SW 1271 (cell line): ENCODE measurements at places on chromosomes 5 and 9.

GRCh38 chr5:124289641-124290311 lies 456.7 kb downstream of the ZNF608 start:
- DNase-seq: no peak

GRCh38 chr5:36631154-36631553 lies 24.7 kb downstream of the SLC1A3 start:
- no peak for DNase-seq

- DNase-seq: no peak
These were observed 15.1 kb downstream of the SNCAIP start for GRCh38 chr5:122327110-122327509.

- DNase-seq: no peak
These were observed 44.8 kb upstream of the NUDT12 start for GRCh38 chr5:103607346-103607745.

DNA sequence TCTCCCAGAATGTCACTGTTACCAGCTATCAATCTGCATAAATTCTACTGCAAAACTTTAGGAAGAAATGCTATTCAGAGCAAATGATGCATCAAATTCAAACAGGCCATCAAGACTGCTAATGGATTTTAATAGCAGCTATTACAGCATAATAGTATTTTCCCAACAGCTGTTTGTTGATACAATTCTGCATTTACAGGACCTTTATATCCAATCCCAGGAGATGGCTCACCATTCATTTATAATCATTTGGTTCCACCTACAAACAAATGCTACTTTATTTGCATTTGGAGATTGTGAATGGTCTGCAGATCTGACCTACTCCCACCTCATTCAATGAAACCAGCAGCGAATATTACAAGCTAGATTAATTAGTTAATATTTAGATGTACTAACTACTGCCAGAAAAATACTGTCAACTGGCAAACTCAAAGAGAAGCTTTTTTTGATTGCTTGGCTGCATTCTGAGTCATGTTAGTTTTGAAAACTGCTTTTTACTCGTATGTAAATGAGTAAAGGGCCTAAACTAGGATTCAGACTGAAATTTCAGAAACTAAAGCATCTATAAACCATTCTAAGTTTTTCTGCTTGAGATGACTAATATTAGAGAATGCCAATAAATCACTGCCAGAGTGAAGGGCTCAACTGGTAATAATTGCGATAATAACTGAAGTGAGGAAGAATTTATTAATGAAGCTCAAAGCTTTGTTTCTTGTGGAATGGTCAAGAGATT lies 7.1 kb upstream of the PCA3 start:
- DNase-seq: no peak

DNA sequence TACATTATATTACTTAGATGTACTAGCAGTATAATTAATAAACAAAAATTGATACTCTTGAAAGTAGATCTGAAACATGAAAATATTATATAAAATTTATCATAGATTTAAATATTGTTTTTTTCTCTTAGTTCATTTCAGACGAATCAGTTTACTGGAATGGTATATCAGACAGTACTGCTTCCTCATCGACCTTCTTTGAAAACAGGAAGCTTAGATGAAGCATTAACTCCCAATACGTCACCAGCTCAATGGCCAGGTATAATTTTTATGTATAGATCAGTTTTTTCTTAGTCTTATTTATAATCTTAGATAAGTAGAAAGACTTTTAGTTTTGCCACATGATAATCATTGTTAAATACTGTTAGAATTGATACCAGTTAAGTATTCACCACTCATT lies 106.3 kb downstream of the DMXL1 start:
- no peak for DNase-seq

DNA sequence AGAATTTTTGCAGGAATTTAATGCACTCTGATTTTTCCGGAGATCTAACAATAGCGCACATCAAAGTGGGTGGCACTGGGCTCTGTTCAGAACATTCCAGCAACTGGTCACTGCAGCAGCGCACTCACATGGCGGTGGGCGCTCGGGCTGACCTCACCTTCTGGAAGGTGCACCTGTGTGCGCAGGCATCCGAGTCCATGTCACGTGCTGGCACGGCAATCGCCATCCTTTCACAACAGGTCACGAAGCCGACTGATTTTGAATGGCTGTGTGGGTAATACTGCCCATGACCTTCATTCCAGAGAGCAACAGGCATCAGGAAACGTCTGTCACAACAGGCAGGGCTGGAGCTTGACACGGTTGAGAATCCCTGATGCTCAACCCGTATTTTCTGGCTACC lies 18.7 kb upstream of the CLPTM1L start:
- DNase-seq: no peak

GRCh38 chr5:91742550-91742949 lies 359.4 kb upstream of the ARRDC3 start:
- DNase-seq: no peak

DNA sequence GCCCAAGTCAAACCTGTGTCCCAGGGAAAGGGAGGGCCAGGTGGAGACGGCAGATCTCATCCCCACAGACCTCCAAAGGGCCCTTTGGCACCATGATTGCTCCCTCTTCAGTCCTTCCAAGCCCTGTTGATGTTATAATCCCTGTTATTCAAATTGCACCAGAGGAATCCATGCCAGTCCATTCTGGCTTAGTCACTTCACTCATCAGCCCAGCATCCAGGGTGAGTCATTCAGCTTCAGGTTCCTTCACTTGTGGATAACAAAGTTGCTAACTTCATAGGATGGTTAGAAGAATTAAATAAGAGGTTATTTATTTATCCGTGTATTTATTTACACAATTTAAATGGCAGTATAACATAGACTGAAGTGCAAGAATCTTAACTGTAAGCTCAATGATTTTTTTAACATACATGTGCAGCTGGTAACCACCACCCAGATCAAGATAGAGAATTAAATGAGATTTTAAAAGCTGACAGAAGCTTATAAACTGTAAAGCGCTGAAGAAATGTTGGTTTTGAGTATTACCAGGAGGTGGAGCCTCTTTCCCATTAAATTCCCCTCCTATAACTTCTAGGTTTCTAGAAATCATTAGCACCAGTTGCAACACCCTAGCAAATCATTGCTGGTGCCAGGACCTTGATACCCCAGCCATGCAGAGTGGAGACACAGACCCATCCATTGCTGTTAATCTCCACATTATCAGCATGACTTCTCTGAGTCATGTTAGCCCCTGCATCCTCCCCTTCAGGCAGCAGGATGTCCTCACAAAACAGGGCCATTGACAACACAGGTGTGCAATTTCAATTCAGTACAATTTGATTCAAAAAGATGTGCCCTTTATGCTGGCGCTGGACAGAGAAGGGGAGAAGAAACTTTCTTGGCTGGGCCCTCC lies 77.4 kb downstream of the SEC61B start:
- peak; percentile 42 for DNase-seq

DNA sequence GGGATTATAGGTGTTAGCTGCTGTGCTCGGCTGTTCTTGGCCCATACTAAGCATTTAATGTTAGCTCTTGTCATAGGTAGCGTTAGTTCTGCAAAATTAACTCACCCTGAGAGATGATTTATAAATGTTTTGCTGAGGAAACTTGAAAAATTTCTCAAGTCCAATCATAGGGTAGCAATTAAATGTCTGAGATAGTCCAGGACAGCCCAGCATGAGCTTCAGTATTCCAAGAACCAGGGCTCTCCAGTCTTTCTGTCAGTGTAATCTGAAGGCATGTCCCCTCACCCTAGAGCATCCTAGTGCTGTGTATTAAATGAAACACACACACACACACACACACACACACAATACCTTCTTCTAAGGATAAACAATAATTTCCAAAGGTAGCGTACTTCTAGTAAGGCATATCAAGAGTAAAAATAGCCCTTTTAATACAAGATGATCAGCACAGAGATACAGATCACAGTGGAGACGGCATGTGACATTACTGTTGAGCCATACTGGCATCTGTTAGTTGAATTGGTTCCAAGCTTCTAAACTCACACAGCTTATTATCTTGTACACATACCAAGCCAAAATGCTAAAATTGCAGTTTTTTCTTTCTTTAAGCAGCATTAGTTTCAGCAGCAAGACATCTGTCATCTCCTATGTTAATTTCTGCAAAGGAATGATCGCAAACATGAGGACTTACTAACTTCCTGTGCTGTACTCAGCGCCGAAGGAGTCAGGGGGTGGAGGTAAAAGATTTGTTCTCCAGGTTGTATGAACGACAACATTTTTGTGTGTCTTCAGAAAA lies 46.3 kb upstream of the JMY start:
- DNase-seq: no peak

DNA sequence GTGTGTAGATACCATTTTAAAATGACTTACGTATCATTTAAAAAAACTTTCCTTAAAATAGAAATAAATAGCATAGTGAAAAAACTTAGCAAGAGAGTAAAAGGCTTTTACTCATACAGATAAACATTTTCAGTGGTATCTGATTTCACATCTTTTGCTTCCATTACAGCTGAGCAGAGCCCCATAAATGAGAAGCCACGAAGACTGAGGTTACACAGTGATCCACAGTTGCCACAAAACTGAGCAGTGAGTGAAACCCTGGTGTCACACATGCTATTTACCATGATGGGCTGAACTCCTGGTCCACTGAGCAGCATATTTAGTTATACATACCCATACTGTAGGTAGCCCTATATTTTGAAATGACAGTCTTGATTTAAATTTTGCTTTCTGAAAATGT lies 401.2 kb downstream of the KIAA0825 start:
- DNase-seq: no peak

- DNase-seq: no peak
These were observed 13.5 kb upstream of the SFXN1 start for GRCh38 chr5:175464942-175465233.

GRCh38 chr5:74179179-74179578 lies 461.3 kb downstream of the ENC1 start:
- DNase-seq: no peak

DNA sequence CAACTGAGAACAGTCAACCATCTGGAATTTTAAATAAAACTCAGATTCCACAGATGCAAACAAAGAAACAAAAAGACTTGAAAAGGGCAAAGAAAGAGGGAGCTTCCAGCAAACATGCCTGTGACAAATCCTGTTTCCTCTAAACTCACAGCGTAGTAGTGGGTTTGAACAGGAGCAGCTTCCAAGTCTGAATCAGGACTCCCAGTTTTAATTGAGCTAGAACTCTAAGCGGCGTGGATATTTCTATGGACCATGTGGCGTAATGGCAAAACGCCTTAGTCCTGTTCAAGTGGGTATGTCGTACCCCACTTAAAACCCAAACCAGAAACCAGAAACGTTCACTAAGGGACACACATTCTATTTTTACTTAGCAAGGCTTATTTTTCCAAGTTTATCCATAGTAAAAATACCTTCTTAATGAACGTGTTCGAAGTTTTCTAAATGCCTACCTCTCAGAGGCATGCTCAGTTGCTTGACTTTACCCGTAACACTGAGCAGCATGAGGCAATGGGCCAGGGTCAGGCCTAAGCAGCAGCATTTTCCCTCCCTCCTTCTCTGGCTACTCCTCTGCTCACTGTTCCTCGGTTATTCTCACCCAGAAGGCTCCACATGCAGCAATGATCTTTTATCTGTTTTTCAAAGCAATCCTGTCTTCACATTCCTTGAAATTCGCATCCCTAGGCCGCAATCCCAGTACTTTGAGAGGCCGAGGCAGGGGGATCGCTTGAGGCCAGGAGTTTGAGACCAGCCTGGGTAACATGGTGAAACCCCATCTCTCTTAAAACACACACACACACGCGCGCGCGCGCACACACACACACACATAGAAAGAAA lies 77.9 kb downstream of the FNBP1 start:
- DNase-seq: no peak

- no peak for DNase-seq
These were observed 74.7 kb downstream of the TMEM161B start for GRCh38 chr5:88193896-88194295.

GRCh38 chr5:143481697-143482531 lies 78.4 kb upstream of the NR3C1 start:
- DNase-seq: no peak

- DNase-seq: peak; percentile 76
These were observed 54.1 kb downstream of the DUSP1 start for GRCh38 chr5:172716796-172717313.

DNA sequence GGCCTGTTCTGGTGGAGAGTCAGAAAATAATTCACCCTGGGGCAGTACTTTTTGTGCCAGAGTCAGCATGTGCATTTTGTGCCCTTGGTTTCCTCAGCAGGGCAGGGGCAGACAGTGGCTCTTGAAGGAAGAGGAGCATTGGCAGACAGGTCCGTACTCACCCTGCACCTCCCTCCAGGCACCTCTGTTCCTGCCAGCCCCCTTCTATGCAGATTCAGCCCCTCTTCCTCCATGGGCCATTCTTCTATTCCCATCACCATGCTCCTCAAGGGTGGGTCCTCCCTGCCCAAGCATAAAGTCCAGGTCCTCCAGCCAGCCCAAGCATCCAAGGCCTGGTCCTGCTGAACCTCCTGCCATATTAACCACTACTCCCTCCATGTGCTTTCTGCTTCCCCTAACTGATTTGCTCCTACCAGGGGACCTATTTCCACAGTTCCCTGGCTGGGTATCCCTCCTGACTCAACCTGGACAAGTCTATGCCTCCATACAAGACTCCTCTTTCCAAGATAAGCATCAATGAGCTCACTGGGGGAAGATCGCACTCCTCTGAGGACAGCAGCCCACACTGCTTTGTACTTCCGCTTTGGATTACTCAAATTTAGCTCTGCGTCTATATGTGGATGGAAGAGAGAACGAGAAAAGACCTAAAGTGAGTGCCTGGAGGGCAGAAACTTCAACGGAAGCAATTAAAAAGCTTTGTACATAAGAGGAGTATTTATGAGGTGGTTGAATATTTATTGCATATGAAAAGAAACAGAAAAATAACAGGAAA lies 9.3 kb upstream of the ACSL6 start:
- DNase-seq: no peak

GRCh38 chr9:91187965-91188344 lies 173.8 kb downstream of the AUH start:
- no peak for DNase-seq

DNA sequence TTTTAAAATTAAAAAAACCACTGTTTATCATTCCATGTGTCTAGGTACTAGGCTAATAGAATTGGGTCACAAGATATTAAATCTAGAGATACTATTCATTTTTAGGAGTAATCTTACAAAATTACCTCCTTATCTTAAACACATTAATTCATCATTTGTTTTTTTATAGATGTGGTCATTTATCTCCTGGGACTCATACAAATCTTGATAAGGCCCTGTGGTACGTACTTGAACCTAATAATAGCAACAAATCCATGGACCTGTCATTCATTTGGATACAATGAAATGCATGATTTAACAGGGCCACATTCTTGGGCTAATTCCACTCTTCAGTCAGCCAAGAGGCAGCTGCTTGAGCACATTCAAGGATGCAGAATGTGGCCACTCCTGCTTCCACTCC lies 66.4 kb upstream of the MARCHF11 start:
- no peak for DNase-seq

DNA sequence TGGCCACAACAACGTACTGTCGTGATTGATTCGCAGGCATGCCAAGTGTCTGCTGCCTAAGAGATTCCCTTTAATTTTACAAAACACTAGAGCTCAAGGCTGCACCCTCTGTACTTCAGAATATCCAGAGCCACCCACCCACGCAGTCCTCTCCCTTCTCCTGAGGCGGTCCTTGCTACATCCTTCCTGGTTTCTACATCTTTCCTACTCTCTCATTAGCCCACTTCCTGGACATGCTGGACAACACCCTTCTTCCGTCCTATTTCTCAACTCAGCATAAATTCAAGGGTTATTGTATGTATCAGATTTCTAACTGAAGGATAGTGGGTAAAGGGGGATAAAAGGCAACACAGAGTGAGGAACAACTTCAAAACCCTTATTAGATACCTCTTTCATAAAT lies 148.4 kb upstream of the MAP3K1 start:
- no peak for DNase-seq
